ENCODE measurements at places on chromosomes 11 and 22. TPM values are rescaled to one million over a fixed set of nuclear protein-coding genes. Genes with fewer than 3 reads are reported as not detected.

The FAM180B gene
- total RNA-seq, result 0.34 TPM

The TMPRSS4 gene
- total RNA-seq, result 10.1 TPM

The ARHGAP32 gene
- total RNA-seq, result 28.4 TPM

The RAG1 gene
- 2.3 TPM for total RNA-seq

The OR8G1 gene
- total RNA-seq, result not detected

DNA sequence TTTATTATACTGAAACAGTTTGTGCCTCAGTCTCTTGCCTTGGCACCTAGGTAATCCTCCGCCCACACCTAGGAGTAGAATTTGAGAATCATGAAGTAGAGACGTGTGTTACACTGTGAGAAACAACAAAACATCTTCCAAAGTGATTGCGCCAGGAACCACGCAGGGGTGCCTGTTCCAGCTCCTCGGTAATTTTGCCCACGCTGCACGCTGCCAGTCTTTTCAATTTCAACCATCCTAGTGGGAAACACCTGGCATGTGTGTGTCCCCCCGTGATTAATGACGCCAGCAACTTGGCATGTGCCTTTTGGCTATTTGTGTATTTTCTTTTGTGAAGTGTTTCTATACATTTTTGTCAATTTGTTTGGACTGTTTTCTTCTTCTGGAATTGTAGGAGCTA lies 919.1 kb downstream of the BRD1 start:
- no peak overlapping the region for H3K27ac ChIP-seq
- no peak overlapping the region for H3K4me3 ChIP-seq
- DNase-seq, result no peak

- H3K4me3 ChIP-seq, result no peak overlapping the region
- no peaks in the 10 kb centered on the region for H3K27me3 ChIP-seq
- no peak overlapping the region for H3K27ac ChIP-seq
- DNase-seq, result no peak
Observed at GRCh38 chr11:110713449-110713776, 1.2 kb upstream of the ARHGAP20 start.

GRCh38 chr11:111933872-111934271 lies 3.3 kb upstream of the DIXDC1 start:
- no peak for DNase-seq
- H3K27me3 ChIP-seq, result no peaks in the 10 kb centered on the region
- H3K4me3 ChIP-seq, result no peak overlapping the region
- H3K36me3 ChIP-seq, result no peaks in the 10 kb centered on the region

DNA sequence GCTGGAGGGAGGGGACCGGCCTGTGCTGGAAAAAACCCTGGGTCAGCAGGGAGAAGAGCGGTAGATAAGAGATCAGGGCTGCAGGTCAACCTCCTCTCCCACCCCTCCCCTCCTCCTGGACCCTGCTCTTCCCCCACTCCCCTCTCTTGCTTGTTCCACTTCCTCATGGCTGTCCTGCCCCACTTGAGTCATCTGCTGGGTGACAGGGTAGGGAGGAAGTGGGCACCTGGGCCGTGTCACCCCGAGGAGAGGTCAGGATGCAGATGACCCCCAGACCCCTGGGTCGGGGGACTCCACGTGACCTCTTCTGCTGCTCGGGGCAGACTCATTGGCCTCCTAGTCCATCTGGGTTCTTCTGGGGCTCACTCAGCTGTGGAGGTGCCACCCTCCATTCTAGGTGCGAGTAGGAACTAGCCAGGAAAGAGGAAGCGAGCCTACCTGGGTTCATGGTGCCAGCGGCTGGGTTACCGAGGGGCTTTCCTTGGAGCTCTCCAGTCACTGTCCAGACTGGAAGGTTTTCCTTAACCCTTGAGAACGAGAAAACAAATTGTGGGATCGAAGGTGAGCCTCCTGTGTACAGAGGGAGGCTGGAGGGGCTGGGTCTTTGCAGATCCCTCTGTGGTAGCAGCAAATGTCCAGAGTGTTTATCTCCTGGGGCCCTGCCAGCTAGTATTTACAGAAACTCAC lies 6.5 kb downstream of the APOL2 start:
- H3K36me3 ChIP-seq, result peaks cover 24% of the 10 kb centered on the region
- peaks cover 10% of the 10 kb centered on the region for H3K4me1 ChIP-seq
- no peaks in the 10 kb centered on the region for H3K27me3 ChIP-seq
- H3K27ac ChIP-seq, result no peak overlapping the region
- no peak overlapping the region for H3K4me3 ChIP-seq

DNA sequence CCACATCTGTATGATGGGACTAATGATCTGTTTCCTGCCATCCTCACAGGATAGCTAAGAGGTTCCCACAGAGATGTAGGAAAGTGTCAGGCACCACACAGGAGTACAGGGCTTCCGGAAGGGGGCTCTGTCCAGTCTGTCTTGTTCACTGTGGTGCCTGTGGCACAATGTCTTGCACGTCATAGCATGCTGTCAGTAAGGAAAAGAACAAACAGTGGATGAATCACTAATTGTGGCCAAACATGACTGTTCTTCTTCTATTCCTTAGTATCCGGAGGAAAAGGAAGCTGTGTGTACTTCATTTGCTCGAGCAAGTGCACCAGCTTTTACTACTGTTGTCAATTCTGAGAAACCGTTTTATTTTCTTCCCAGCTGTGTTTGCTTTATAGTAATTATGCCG lies 73.4 kb upstream of the YWHAH start:
- no peak overlapping the region for H3K4me3 ChIP-seq
- H3K27ac ChIP-seq, result peak overlapping the region; percentile 71
- no peaks in the 10 kb centered on the region for H3K4me1 ChIP-seq

GRCh38 chr11:76783294-76783895 lies at the start of gene TSKU:
TSKU (plus strand) TSS chr11:76783356; CDS start chr11:76795617, 12,261 bp downstream.
- no peaks in the 10 kb centered on the region for H3K27me3 ChIP-seq
- peak within 1 kb of the TSS; percentile 61 for H3K4me3 ChIP-seq
- DNase-seq, result no peak
- H3K27ac ChIP-seq, result peak within 1 kb of the TSS; percentile 61
- H3K4me1 ChIP-seq, result peaks cover 51% of the 10 kb centered on the region
- H3K36me3 ChIP-seq, result no peaks in the 10 kb centered on the region

- no peaks in the 10 kb centered on the region for H3K27me3 ChIP-seq
- H3K4me1 ChIP-seq, result no peaks in the 10 kb centered on the region
- H3K4me3 ChIP-seq, result no peak overlapping the region
Observed at GRCh38 chr11:122863704-122864326, 18.7 kb upstream of the JHY start.

- DNase-seq, result no peak
- no peaks in the 10 kb centered on the region for H3K36me3 ChIP-seq
- H3K27ac ChIP-seq, result no peak overlapping the region
- H3K4me3 ChIP-seq, result no peak overlapping the region
Observed at GRCh38 chr22:49021131-49021925, 806.3 kb downstream of the BRD1 start.

DNA sequence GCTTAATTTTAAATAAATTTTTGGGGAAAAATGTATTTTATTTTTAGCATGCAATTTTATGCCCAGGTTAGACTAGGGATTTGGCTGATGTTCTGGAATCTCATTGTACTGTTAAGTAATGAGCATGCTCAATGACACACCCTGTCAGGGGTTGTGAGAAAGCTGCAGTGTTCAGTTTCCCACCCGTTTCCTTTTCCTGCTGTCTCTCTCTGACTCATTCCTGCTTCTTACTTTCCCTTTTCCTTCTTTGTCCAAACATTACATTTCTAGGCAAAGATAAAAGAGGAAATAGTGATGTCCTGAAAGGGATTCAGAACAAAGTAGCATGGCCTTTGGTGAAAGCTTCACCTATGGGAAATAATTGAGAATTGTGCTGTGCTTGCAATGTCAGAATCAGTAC lies 22.7 kb downstream of the OOSP3 start:
- no peaks in the 10 kb centered on the region for H3K36me3 ChIP-seq
- no peak for DNase-seq
- H3K4me3 ChIP-seq, result no peak overlapping the region
- no peak overlapping the region for H3K27ac ChIP-seq

DNA sequence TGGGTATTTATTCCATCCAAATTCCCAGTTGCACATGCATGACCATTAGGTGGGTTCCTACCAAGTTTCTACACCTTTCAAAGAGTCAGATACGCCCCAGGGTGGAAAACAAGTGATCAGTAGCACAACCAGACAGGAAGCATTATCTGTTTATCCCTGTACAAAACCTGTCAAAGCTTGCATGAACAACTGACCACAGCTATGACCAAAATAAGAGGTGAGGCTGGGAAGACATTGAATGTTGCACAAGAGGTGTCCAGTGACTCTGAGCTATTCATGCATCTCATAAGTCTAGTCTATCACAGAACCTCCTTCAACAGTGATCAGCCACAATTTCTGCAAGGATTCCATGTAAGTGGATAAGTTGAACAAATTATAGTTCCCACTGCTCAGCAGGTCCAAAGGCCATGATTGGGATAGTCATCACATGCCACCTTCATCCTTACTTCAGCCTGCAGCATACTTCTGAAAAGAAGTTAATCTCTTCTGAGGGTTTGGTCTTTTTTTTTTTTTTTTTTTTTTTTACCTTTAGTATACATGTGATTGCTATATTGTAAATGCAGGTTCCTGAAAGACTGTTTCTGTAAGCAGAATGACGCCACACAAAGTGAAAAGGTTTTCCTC lies 28.0 kb upstream of the TMEM45B start:
- no peaks in the 10 kb centered on the region for H3K27me3 ChIP-seq
- no peaks in the 10 kb centered on the region for H3K36me3 ChIP-seq
- H3K4me1 ChIP-seq, result no peaks in the 10 kb centered on the region
- no peak for DNase-seq

DNA sequence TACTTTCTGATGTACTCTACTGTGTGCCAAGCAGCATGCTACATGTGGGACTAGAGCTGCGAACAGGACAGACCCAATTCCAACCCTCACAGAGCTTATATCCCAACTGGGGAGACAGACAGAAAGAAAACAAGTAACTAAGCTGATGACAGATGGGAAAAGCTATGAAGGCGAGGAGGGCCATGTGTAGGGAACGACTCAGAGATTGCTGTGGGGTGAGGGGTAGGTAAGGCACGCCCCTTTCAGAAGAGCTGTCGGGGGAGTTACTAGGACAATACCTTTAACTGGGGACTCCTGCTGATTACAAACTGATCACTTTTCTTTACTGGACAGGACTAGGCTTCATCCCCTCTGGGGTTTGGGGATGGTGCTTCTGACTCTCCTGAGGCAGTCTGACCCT lies 48.9 kb downstream of the ST3GAL4 start:
- no peaks in the 10 kb centered on the region for H3K27me3 ChIP-seq
- H3K27ac ChIP-seq, result no peak overlapping the region
- no peak overlapping the region for H3K4me3 ChIP-seq
- no peak for DNase-seq

GRCh38 chr11:22920939-22921565 lies 60.8 kb upstream of the CCDC179 start:
- H3K36me3 ChIP-seq, result no peaks in the 10 kb centered on the region
- DNase-seq, result peak; percentile 82
- H3K4me1 ChIP-seq, result no peaks in the 10 kb centered on the region
- no peaks in the 10 kb centered on the region for H3K27me3 ChIP-seq

DNA sequence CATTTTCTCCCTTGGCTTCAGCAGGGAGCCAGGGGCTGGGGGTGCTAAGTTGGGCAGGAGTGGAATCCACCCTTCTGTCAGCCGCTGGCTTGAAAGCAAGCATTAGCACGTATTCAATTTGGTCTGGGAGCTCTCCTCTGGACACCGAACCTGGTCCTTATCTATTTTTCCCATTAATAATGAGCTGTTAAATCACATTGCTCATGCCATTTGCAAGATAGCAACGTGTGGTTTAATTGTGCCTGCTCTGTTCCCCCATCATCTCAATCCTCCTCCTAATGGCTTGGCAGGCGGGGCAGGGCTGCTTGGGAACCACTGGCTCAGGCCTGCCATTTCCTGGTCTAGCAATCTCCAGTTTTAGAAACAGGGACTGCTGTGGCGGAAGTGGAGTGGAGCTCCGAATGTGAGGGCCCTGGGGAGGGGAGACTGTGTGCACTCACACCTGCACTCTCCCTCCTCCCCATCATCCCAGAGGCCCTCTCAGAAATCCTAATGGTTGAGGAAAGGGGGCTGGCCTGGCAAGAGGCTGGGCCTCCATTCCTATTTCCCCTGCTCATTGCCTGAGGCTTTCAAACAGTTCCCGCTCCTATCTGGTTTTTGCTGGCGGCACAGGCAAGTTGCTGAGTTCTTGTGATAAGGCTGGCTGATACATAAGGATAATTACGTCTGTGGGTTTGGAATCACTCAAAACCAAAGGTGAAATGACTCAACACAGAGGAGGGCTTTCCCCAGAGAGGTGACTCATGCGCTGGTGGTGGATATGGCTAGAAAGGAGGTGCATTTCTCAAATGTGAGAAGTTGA lies 201.2 kb upstream of the E2F8 start:
- H3K4me1 ChIP-seq, result peaks cover 20% of the 10 kb centered on the region
- H3K4me3 ChIP-seq, result no peak overlapping the region
- no peaks in the 10 kb centered on the region for H3K27me3 ChIP-seq
- peak overlapping the region; percentile 69 for H3K27ac ChIP-seq
- H3K36me3 ChIP-seq, result no peaks in the 10 kb centered on the region

DNA sequence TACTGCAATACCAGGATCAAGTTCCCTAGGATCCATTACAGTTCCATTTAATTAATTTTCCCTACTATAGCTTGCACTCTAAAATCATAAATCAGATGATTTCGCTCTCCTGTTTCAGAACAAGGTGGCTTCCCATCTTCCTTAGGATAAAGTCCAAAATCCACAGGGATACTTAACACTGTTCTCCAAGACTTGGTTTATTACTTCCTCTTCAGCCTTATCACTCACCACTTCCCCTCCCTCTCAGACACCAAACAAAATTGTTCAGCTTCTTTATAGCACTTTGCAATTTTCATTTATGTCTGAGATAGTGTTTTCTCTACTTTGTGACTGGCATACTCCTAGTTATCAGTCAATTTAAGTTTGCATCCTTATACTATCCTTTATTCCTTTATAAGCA lies 124.6 kb downstream of the GRIA4 start:
- H3K4me1 ChIP-seq, result no peaks in the 10 kb centered on the region
- H3K27me3 ChIP-seq, result no peaks in the 10 kb centered on the region
- H3K27ac ChIP-seq, result no peak overlapping the region
- H3K4me3 ChIP-seq, result no peak overlapping the region

GRCh38 chr11:9017773-9018172 lies 14.0 kb upstream of the NRIP3 start:
- H3K4me1 ChIP-seq, result peaks cover 25% of the 10 kb centered on the region
- no peak for DNase-seq
- H3K27ac ChIP-seq, result no peak overlapping the region
- no peaks in the 10 kb centered on the region for H3K27me3 ChIP-seq
- no peaks in the 10 kb centered on the region for H3K36me3 ChIP-seq
- H3K4me3 ChIP-seq, result no peak overlapping the region

Measured in lung (tissue), 17 donors.